NCI-H187 (cell line): ENCODE measurements at places on chromosomes 3 and 15.

DNA sequence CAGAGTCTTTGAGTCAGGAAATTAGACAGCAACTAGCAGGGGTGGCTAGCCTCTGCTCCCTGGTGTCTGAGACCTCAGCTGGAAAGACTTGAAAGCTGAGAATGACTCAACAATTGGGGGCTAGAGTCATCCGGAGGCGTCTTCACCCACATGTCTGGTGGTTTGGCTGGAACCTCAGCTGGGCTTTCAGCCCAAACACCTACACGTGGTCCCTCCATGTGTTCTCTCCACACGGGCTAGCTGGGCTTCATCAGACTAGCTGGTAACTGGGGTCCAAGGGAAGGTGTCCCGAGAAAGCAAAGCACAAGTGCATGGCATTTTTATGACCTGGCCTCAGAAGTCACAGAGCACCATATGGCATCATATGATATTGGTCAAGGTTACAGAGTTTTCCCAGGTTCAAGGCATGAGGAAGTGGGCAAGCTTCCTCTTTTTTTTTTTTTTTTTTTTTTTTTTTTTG is 19.9 kb upstream of the ABHD2 start:
- no peak for DNase-seq

DNA sequence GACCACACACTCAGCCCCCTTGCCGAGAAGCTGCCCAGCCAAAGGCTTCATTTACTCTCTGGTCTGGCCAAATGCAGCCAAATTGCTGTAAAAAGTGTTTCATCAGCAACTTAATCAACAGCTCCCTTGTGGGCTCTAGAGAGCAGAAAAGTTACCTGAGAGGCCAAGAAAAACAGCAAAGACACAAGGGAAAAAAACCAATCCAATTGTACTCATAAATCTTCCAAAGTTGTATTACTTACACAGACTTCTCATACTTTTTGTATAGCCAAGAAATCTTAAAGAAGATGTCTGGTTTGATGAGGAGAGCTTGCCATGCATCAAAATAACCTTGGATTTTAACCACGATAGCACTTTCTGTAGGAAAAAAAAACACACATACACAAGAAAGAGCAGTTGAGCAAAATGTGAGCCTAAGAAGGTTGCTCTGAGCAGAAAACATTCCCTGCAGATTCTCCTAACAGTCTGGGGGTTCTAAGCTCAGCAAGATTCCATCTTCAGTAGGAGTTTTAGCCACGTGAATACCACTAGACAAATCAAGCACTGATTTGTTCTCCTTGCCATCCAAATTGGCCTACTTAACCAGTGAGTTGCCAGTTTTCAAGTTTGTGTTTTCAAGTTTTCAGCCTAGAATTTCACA is 120.0 kb downstream of the CYP19A1 start:
- no peak for DNase-seq

GRCh38 chr15:101614761-101615160 is 37.4 kb downstream of the TM2D3 start:
- no peak for DNase-seq

- no peak for DNase-seq
Measured at GRCh38 chr3:61008998-61009380, 242.3 kb downstream of the FHIT start.

GRCh38 chr15:85619992-85620689 is 174.6 kb downstream of the KLHL25 start:
- no peak for DNase-seq

DNA sequence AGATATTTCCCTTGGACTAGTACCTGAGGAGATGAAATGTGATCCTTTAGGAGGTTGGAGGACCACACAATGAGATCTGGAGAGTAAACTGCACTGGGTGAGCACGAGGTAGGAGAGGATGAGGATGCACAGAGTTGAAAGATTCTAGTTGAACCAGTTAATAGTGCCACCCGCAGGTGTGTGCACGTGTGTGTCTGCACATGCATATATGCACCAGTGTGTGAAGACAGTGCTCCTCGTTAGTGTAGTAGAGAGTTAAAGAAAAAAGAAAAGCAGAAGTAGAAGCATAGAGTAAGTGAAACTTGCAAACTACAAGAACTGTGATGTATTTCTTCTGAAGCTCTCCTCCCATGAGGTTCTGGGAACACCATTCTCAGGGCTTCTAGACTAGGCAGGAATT is 8.4 kb downstream of the MED12L start:
- no peak for DNase-seq

- no peak for DNase-seq
Measured at GRCh38 chr3:53689681-53690080, 156.5 kb downstream of the CHDH start.

DNA sequence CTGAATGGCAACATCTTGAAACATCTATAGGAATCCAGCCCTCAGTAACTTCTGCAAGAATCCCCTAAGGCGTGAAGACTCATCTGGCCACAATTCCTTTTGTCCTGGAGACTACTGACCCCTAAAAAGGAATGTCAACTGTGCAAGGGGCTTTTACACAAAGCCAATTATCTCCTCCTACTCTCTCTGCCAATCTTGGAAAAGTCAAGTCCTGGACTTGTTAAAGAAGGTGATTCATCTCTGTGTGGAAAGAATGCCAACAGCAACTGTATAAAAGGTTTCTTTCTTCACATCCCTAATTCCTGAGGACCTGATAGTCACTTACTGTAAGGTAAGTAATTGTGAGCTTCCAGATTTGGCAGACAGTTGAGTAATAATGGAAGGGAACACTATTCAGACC is 22.3 kb downstream of the THRB start:
- no peak for DNase-seq
